ENCODE measurements at places on chromosomes 13 and 19.

- no peak for DNase-seq
Observed at GRCh38 chr19:16671652-16672274, 10.8 kb downstream of the TMEM38A start.

GRCh38 chr19:6720369-6721137 is at the start of gene C3:
Gene C3, minus strand, starts transcription at chr19:6720650. Its CDS starts 61 bp downstream, at chr19:6720589.
- no peak for DNase-seq

- no peak for DNase-seq
Observed at GRCh38 chr13:46647512-46648065, 94.6 kb downstream of the LRCH1 start.

GRCh38 chr19:46786236-46787039 is 2.0 kb downstream of the SLC1A5 start:
- DNase-seq, result no peak

DNA sequence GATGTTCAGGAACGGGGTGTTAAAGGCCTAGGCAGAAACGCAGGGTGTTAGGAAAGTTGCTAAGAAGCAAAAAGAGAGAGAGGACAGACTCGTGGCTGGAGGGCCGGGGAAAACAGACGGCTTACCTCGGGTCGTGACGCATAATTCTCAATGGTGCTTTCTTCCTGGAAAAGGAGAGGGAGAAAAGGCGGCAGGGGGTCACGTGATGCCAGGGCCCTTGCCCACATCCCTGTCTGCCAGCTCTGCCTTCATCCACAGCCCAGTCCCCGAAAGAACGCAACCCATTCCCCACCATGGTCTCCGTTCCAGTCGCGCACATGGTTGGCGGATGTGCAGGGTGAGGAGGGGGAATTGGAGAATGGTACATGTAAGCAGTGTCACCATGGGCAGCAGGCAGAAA is 1.6 kb downstream of the KRTDAP start:
- no peak for DNase-seq

DNA sequence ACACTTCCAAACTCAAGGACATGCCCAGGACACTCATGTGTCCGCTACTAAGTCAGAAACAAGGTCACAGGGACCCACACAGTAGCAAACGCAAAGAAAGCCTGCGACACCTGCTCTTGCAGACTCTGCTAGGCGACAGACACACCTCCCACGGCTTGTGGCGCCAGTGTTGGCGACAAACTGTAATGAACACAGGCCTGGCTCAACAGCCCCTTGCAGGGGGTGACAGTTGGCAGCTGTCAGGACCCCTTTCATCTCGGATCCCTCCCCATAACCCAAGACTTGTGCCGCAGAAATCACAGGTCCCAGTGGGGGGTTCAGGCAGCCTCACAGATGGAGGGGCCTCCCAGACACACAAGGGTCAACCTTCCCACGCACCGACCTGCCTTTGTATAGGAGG is 364 bp downstream of the CKM start:
- DNase-seq, result no peak

DNA sequence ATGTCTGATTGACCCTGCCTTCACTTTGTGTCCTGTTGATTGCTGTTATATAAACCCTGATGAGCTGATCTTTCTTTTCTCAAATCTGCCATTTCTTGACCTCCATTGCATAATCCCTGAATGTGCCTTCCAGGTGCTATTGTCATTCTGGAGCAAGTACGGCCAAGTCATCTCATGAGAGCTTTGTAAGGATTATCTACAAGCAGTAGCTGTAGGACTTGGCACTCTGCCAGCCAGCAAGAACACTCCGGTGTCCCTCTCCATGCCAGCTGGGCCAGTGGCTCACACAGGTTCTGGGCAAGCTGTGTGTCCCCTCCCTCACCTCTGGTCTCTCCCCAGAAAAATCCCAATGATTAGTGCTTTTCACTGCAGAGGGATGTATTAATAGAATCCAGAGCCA is 348.1 kb downstream of the FOXO1 start:
- no peak for DNase-seq

- DNase-seq, result peak; percentile 91
Observed at GRCh38 chr19:10292206-10292788, 2.5 kb downstream of the ICAM5 start.

DNA sequence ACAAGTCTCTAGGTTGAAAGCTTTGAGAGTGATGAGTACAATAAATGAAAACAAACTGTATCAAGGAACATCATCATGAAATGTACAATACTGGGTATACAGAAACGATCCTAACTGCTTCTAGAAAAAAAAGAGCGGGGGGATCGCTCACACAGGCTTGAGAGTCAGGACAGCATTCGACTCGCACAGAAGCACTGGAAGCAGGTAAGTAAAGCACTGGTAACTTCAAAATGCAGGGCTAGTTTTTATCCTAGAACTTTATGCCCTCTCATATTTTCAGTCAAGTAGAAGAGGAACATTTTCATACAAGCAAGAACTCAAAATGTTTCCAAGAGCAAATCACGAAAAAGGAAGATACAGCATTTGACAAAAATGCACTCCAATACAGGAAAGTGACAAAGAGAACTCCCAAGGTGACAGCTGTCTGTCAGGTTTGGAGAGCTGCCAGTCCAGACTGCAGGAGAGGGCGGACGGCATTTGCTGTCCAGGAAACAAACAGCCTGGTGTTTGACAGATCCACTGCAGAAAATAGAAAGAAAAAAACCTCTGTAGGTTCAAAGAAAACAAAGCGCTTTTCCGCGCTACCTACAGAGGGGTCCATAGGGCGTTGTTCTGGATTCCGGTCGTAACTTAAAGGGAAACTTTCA is 58.2 kb upstream of the XPO4 start:
- DNase-seq, result no peak

GRCh38 chr13:61954092-61954491 is 538.4 kb upstream of the PCDH20 start:
- DNase-seq, result no peak

GRCh38 chr13:24076109-24076508 is 84.4 kb upstream of the SPATA13 start:
- no peak for DNase-seq

DNA sequence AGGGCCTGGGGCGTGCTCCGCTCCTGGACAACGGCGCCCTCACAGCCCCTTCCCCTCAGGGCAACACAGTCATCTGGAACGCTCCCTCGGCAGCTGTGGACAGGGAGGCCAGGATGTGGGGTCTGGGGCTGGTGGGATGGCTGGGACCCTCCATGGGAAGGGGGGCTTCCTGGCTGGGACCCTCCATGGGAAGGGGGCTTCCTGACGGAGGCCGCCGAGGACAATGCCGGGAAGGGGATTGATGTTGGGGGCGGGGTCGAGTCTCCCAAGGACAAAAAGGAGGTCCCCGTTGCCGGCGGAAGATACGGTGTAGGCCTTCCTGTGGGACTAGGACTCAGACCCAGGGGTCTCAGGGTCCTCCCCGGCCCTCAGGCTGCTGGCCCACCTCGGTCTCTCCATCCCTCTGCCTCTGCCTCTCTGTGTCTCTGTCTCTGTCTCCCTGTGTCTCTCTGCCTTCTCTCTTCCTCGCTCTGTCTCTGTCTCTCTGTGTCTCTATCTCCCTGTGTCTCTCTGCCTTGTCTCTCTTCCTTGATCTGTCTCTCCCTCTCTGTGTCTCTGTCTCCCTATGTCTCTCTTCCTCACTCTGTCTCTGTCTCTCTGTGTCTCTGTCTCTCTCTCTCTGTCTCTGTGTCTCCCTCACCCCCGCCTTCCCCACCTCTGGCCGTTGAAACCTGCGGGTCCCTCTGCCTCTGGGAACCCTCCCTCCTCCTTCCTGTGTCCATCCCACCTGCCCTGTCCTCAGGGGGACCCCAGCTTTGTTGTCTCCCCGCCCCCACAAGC is 2.7 kb upstream of the MADCAM1 start:
- no peak for DNase-seq

- DNase-seq, result no peak
Observed at GRCh38 chr13:107170270-107170931, 602.5 kb upstream of the ARGLU1 start.

GRCh38 chr13:78606471-78607408 is 3.4 kb upstream of the POU4F1 start:
- DNase-seq, result no peak

DNA sequence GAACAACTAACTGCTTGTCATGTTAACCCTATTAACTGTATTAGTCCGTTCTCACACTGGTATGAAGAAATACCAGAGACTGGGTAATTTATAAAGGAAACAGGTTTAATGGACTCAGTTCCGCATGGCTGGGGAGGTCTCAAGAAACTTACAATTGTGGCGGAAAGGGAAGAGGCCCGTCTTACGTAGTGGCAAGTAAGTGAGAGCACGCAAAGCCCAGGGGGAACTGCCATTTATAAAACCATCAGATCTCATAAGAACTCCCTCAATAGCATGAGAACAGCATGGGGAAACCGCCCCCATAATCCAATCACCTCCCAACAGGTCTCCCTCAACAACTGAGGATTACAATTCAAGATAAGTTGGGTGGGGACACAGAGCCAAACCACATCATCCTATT is 34.7 kb downstream of the PHF11 start:
- no peak for DNase-seq

DNA sequence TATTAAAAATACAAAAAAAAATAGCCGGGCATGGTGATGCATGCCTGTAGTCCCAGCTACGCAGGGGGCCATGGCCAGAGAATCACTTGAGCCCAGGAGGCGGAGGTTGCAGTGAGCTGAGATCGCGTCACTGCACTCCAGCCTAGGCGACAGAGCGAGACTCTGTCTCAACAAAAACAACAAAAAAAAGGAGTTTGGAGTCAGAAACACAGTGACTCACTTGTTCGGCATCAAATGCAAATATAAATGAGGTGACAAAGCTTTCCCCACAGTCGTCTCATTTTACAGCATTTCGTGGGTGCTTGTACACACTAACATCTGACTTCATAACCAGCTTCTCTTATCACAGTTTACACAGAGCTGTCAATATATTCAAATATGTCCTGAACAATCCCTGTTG is 11.0 kb downstream of the ZNF665 start:
- no peak for DNase-seq

DNA sequence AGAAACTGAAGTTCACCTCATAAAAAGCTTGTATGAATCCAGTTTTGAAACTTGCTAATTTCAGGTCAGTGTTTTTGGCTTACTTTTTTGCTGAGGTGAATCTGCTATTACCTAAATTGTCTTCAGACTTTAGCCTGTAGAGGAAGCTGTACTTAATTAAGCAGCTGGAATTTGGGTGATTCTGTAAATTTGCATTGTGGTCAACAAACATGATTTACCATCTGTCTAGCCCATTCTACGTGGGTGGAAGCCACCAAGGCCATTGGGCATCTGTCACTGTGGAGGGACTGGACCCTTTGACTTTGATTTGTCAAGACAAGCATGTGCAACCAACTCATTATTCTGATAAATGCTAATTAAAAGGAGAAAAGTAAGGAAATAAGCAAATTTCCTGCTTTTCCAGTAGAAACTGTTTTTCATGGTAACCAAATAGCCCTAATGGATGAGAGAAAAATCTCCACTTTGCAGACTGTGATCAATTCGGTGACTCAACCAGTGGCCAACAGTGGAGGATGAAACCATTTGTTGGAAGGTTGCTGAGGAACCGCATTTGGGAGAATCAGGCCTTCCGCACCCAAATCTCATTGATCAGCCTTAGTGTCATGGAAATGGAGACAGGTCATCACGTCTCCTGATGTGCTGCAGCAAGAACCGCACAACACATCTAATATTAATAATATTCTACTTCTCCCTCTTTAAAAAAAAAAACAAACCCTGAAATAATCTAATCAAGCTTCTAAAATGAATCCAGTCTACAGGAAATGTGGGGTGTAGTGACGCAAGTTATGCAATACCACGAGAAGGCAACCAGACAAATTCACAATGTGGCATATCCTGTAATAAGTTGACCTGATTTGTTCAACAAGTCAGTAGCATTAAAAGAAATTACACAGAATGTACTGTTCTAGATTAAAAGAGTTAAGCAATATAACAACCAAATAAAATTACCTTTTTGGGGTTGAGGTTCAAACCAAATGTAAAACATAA is 54.3 kb downstream of the GARRE1 start:
- DNase-seq, result no peak

- no peak for DNase-seq
Observed at GRCh38 chr19:34505321-34506025, 23.9 kb downstream of the WTIP start.

DNA sequence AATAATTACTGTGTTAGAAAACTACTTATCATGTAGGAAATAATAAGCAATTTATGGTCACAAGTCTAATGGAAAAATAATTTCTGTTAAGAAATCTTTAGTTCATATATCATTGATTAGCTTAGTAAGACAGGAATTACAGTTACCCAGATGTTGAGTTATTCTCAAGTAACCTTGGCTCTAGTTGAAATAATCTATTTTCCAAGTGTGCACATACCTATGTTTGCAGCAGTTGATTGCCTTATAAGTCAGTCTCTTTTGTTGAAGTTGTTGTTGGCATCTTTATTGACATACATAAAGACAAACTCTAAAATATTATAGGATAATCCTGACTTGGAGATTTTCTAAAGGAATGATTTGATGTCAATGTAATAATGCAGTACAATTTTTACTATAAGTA is 511.4 kb upstream of the KLF12 start:
- DNase-seq, result no peak

GRCh38 chr13:44463759-44464158 is 90.1 kb downstream of the SERP2 start:
- no peak for DNase-seq

- DNase-seq, result no peak
Observed at GRCh38 chr19:12886969-12887747, at the start of gene KLF1. Gene KLF1, minus strand, starts transcription at chr19:12887201. Its CDS starts 61 bp downstream, at chr19:12887140.

- DNase-seq, result no peak
Observed at GRCh38 chr13:25575562-25575961, 203.8 kb downstream of the ATP8A2 start.

DNA sequence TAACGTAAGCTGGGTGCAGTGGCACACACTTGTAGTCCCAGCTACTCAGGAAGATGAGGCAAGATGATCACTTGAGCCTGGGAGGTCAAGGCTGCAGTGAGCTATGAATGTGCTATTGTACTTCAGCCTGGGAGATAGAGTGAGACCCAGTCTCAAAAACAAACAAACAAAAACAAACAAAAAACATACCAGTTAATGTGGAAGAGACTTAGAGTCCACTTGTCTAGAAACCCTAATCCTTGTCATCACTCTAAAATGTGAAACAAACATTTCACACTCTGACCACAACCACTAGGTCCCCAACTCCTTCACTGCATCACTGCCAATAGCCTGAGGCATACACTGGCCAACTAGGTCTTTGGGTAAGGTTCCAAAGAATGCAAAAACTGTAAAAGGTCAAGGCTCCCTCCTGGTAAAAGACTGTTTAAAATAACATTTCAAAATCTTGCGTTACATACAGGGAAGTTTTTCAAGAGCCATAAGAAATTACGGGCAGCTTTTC is 28.6 kb upstream of the CYP2B6 start:
- DNase-seq, result no peak

GRCh38 chr13:65841156-65841555 is 1389.0 kb downstream of the PCDH9 start:
- no peak for DNase-seq

GRCh38 chr13:63409791-63410351 is 1994.2 kb upstream of the PCDH20 start:
- DNase-seq, result no peak

Measured in vagina (tissue), 2 donors.